Kidney (tissue), 22 donors: ENCODE measurements at places on chromosomes 7 and 10.

DNA sequence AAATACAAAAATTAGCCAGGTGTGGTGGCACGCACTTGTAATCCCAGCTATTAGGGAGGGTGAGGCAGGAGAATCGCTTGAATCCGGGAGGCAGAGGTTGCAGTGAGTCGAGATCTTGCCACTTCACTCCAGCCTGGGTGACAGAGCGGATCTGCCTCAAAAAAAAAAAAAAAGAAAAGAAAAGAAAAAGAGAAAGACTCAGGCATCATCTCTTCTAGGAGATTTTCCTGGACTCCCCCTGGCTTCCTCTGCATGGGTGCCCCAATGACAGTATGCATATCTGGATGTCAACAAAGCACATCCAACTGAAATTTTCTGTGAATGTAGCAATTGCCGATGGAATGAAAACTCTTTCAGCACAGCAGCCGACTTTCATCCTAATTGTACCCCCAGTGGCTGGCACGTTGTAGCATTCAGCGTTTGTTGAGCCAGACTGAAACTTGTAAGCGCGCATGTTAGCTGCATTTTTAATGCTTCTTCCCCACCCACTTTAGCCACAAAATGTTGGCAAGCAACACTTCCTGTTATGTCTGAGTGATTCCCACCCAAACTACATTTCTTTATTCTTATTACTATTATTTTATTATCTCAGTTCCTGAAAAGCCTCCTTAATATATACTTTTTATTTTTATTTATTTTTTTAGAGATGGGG is 70.2 kb downstream of the PRTFDC1 start:
- no peak for DNase-seq

GRCh38 chr10:10307551-10307950 is 710.1 kb upstream of the CELF2 start:
- no peak for DNase-seq

DNA sequence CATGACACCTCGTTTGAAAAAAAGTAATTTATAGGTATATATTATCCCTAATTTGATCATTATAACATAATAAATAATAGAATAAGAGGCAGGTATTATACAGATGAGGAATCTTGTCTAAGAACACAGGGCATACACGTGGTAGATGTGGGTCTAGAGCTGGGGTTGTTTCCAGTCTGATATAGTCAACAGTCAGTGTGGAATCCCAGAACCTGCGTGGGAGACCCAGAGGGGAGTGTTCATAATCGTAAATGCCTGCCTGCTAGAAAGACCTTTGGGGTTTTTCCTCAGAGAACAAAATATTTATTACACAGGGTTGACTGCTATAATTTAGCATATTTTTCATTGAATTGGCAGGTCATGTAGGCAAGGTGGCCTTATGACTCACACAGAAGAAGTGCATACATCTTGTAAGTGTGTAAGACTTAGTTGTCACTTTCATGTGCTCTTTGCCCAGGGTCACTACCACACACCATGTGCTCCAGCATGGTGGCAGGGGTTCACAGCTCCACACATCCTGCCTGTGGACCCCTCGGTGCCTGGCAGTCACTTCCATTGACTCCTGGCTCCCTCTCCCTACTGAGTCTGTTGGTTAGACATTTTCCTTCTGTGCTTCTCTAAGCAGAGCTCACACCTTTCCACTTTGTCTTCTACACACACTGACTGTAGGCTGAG is 94.9 kb upstream of the IKZF1 start:
- DNase-seq, result no peak

- DNase-seq, result no peak
Measured at GRCh38 chr7:128378637-128379036, 17.1 kb upstream of the PRRT4 start.

GRCh38 chr10:61764486-61764885 is 101.8 kb downstream of the CABCOCO1 start:
- DNase-seq, result no peak

DNA sequence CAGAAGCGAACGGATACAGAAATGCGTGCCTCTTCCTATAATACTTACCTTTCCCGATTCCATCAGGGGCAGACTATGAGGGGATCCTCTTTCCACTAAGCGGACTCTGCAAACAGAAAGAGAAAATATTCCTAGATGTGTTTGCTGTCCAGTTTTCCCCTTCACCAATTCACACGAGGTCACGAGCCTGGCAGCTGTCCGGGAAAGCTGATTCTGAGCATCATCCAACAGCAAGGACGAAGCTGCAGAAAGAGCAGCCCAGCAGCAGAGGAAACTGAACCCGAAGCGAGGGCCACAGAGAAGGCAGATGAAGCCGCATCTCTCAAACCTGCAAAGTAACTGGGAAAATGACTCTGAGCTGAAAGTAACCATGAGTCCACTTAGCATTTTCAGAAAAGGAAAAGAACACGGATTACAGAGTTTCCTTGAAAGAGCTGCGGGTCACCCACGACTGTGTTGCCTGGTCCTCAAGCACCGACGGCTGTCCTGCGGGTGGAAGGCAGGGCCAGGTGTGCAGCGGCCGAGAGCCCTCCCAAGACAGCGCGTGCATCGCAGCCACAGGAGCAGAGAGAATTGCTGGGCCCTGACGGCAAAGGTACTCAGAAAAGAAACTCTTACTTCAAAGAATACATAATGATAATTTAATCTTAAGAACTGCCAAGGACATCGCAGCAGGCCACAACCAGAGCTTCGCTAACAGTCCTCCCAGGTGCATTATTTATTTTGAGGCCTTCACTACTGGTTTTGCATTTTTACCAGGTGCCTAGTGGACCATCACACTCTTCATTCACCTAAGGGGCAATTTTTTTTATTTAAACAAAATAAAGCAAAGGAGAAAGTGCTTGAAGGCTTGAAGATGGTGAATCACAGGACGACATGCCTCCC is 153.3 kb downstream of the ZMYND11 start:
- no peak for DNase-seq

DNA sequence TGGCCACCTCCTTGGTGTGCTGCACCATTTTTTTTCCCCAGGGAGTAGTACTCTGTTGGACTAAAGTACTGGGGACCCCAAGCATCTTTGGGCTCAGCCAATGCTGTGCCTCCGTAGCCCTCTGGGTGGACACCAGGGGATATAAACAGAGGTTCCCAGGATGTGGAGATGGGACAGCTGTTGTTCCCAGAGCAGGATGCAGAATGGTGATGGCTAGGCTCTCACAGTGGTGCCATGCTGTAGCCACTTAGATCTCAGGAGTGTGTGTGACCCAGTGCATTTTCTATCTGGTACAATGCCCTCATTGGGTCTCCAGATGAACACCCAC is 50.9 kb upstream of the SCIN start:
- no peak for DNase-seq

DNA sequence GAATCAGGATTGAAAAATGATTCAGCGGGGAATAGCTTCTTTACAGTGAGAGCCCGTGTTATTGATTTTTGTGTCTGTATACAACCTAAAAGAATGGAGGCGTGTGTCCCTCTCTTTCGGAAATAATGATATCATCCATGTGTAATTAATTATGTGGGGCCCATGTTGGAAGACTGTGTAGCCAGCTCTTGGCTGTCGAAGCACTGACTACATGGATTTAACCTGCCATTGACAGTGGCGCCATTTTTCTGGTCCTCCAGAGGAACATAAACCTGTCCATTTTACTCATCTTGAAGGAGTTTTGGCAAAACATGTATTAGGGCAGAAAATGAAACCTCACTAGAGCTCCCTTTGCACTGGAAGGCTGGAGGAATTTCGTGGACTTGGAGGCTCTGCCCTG is 119.6 kb downstream of the ITIH5 start:
- DNase-seq, result no peak

DNA sequence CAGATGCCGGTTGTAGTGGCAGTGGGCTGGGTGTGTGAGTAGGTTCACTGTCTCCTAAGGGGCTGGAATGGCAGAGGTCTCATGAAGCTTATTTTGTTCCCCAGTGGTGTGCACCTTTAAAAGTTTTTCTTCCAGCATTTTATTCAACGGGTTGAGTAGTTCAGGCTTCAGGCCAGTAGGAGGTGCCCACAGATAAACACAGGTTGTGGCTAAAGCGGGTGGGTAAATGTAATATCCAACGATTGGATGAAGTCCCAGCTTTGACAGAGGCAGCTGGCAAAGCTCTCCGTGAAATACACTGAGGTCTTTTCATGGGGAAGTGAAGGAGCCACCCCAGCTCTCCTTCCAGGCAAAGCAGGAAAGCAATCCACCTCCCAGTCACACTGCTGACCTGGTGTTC is 339.8 kb upstream of the LRRTM3 start:
- peak; percentile 1 for DNase-seq

- DNase-seq, result no peak
Measured at GRCh38 chr10:60958892-60959601, 15.1 kb upstream of the RHOBTB1 start.
